Esophagus squamous epithelium (tissue), 5 donors: ENCODE measurements at places on chromosomes 6 and 20.

DNA sequence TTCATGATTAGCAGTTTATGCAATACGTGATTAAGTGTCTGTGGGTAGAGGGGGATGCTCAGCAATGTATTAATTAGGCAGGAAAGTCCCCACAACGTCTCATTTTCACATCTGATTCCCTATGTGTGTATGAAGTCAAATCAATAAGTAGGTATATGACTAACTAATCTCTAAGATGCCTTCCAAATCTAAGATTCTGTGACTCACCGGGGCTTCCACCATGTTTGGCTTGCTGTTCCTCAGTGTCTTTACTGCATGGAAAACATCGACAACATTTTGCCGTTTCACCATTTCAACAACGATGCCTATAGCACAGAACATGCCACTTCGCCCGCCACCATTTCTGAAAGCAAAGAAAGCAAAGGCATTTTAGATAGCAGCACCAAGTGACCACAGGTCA is 72.0 kb upstream of the THEMIS start:
- no peak for DNase-seq

DNA sequence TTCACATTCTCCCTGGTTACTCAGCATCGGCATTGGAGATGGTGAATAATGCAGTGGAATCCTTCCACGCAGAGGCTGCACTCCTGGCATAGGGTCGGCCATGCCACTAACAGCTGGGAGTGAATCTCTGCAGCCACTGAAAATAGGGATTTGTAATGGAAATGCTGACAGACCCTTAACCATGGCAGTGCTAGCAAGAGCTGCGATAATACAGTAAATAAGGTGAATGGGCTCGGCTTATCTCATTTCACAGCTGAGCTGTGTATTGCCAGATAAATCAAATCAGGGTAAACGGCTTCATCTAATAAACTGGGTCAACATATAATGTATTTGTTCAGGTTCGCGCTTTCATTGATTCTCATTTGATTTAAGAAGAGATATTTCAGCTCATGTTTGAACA is 156.8 kb downstream of the SLC35B3 start:
- no peak for DNase-seq

- DNase-seq: no peak
Measured at GRCh38 chr20:9163251-9163650, 94.4 kb downstream of the PLCB4 start.

- DNase-seq: no peak
Measured at GRCh38 chr20:30610029-30610693, 647.3 kb upstream of the DEFB115 start.

GRCh38 chr6:111609028-111609820 is 3.5 kb upstream of the TRAF3IP2 start:
- no peak for DNase-seq

DNA sequence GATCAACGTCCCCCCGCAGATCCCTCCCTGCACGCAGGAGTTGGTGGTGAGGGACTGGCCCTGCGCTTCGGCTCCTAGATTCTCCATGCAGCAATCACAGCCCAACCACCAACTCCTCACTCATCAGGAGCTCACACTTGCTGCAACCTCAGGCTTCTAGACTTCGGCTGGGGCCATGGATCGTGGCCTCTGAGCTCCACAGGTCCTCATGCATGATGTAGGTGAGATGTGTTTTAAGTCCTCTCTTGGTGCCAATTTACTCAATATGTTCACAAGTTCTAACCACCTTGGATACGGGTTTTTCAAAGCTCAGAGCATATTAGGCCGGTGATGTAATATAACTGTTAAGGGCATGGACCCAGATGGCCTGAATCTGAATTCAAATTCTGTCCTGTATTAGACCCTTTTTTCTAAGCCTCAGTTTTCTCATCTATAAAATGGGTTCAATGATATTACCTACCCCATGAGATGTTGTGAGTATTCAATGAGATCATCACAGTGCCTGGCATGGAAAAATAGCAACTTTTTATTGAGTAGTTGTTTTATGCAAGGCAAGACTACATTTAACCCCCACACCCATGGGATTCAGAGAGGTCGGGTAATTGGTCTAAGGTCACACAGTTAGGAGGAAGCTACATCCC is 31.0 kb downstream of the SUN5 start:
- DNase-seq: no peak

- DNase-seq: no peak
Measured at GRCh38 chr20:53513168-53513488, 80.5 kb downstream of the ZNF217 start.

DNA sequence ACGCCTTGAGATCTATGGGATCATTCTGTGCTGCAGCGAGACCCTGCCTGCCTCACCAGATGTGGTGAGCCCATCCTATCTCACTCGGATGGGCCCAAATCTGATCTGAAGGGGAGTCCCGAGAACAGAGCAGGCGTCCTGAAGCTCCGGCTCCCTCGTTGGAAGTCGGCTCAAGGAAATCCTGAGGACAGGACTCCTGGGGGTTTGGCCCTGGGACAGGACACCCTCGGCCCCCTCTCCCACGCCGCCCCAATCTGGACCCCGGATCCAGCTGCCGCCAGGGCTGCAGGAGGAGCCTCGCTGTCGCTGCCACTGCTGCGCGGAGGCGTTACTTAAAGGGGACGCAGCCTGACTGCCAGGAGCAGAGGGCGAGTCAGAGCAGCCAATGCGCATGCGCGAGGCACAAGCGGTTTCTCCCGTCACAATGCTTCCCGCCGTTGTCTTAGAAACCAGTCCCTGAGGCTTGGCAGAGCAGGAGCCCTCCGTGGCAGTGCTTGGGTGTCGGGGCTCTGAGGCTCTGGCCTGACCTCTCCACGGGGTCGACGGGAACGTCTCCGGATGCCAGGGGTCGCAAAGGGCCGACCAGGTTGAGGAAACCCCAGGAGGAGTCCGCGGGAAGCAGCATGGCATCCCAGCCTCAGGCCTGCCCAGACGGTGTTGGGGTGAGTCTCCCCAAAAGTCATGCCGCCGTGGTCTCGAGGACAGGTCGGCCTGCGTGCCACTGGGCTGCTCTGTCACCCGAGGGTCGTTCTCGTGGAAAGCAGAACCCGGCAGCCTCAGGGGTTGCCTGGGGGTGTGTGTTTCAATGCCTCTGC is 1567.8 kb upstream of the DEFB115 start:
- DNase-seq: no peak
